ENCODE measurements at places on chromosomes 6 and 20.
A peak's percentile ranks its signal among the peaks of the same experiment; 100 is the strongest.

- no peak for DNase-seq
Measured at GRCh38 chr20:33004141-33004751, at the start of gene SUN5. Gene SUN5 (minus strand): TSS chr20:33004433. CDS start chr20:33004340, 93 bp downstream.

DNA sequence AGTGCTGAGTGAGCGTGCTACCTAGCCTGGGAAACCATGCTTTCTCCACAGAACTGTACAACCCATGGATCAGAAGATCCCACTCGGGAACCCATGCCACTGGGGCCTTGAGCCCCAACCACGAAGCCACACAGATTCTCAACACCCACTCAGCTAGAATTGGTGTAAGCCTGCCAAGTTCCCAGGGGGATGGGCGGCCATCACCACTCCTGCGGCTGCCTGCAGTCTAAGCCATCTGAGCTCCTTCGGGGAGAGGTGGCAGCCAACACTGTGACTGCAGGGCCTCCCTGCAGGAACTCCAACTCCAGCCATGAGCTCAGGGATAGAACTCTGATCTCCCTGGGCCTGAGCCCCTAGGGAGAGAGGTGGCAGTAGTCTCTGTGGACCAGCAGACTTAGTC is 33.6 kb upstream of the SENP6 start:
- DNase-seq: no peak

DNA sequence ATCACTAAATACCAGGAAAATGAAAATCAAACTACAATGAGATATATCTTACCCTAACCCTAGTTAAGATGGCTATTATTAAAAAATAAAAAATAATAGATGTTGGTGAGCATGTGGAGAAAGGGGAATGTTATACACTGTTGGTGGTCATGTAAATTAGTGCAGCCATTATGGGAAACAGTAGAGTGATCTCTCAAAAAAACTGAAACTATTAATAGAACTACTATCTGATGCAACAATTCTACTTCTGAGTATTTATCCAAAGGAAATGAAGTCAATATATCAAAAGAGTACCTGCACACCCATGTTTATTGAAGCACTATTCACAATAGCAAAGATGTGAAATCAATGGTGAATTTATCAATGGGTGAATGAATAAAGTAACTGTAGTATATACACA is 48.6 kb downstream of the HLA-A start:
- no peak for DNase-seq

DNA sequence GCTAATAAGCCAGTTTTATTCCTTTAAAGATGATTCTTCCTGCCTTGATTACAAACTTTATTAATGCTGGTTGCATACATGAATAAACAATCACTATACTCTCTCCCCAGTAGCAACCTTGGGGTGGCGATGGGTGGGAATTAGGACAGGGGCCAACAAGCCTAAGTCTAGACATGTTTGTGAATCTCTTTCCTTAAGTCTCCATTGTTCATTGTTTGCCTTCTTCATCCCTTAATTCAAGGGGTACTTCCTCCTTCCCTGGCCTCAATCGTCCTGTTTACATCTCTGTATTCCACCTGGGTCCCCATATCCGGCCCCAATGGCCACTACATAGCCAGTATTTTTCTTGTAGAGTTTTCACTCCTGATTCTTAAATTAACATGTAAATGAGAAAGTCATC is 66.0 kb downstream of the ARHGAP18 start:
- no peak for DNase-seq

DNA sequence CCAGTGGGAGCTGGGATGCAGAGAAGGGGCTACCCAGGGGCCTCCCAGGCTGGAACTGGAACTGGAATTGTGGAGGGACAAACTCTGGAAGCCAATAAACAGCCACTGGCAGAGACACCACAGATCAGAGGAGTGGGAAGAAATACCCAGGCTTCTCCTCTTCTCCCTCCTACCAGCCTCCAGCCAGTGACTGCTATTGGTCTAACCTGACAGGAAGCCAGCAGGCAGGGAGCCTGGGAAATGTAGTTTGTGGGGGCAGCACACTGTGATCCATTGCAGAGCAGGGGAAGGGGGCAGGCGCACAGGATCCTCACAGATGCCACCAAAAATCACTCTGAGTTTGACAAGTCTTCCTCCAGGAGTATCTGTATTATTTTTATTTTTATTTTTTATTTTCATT is 12.1 kb upstream of the MLN start:
- no peak for DNase-seq

GRCh38 chr20:43832961-43833360 is 81.7 kb upstream of the TOX2 start:
- DNase-seq: no peak

DNA sequence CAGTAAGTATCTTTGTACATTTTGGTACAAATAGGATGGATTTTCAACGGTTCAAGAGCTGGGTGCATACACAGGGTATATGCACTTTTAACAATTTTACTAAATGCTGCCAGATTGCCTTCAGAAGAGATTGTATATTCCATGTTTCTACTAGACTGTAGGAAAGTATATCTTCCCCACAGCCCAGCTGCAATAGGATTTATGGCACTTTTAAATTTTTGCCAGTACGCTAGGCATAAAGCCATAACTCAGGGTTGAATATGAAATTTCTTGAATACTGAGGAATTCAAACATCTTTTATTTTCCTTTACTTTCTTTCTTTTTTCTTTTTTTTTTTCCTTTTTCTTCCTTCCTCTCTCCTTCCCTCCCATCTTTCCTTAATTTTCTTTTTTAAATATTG is 78.7 kb upstream of the SULF2 start:
- DNase-seq: no peak

GRCh38 chr6:170524172-170524502 is 29.0 kb downstream of the PSMB1 start:
- DNase-seq: no peak

DNA sequence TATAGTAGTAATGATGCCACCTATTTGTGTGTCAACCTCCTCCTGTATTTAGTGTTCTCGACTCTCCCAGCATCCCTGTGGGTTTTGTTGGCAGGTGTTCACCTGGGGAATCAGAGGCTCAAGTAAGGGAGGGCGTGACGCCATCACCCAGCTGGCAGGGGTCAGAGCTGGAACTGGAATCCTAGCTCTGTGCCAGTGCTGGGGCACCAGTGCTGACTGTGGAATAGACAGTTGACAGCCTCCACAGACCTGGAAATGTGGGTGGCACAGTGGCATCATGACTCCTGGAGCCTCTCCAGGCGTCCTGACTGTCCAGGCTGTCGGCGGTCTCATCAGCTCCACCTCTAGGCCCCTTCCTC is 102.8 kb downstream of the SYCP2 start:
- no peak for DNase-seq

DNA sequence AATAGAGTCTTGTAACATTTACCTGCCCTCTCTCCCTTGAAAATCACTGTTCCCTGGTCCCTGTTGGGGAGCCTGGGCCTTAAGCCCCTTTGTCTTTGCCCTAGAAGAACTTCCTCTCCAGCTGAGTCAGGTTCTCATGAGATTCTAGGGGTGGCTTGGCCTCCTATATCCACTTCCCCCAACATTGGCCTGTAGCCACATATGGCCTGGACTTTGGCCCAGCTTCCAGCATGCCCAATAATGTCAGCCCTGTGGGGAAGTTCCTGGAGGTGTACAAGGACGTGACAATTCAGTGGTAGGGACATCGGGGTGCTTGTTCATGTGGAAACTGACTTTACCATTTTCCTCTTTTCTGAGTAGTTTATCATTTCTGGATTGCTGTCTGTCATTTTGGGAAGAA is 17.2 kb upstream of the MAS1L start:
- DNase-seq: no peak

DNA sequence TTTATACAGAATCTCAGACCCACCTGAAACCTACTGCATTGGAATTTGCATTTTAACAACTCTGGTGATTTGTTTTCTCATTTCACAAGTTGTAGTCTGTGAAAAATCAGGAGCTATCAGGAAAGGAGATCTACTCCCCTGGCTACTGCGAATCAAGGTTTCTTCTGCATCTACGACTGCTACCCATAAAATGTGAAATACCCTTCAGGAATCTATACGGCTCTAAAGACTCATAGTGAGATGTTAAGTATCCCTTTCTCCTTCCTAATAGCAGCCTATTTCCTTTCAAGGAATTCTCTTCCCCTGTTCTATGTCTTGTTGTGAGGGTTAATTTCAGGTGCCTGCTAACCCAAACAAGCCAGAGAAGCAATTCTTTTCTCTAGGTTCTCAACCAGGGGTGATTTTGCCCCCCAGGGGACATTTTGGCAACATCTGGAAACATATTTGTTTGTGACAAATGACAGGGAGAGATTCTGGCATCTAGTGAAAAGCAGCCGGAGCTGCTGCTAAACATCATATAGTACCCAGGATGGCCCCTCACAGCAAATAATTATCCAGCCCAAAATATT is 26.3 kb downstream of the WFDC3 start:
- no peak for DNase-seq

GRCh38 chr6:158256746-158257424 is 55.4 kb upstream of the TULP4 start:
- no peak for DNase-seq

DNA sequence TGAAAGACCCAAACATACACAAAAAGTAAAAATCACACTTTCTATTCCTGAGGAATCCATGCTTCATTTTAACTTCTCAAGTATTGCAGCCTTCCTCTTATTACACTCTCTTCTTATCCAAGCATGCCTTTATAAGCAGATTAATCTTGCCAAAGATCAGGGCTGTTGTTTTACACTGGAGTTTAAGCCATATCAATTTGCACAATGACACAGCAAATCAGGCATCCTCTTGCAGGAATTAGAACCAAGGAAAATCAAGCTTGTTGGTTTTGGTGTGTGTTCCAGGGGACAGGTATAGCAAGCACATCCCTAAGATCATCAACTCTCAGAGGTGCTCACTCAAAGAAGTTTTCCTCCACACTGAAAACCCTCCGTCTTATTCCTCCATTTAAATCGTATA is 69.5 kb downstream of the CYP39A1 start:
- DNase-seq: no peak

DNA sequence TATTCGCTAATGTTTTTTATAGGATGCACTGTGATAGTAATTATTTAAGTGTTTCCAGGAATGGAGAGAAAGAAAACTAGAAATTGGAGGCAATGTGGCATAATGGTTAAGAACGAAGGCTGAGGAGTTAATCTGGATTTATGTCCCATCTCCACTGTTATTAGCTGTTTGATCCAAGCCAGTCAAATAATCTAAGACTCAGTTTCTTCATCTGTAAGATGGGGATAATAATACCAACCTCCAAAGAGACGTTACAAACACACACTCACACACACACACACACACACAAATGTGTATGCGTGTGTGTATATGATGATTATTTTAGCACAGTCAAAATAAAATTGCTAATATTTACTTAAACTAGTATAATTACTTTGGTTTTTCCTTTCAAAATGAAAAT is 36.9 kb upstream of the TPD52L1 start:
- no peak for DNase-seq

GRCh38 chr6:157708239-157708638 is 114.8 kb upstream of the SNX9 start:
- no peak for DNase-seq

DNA sequence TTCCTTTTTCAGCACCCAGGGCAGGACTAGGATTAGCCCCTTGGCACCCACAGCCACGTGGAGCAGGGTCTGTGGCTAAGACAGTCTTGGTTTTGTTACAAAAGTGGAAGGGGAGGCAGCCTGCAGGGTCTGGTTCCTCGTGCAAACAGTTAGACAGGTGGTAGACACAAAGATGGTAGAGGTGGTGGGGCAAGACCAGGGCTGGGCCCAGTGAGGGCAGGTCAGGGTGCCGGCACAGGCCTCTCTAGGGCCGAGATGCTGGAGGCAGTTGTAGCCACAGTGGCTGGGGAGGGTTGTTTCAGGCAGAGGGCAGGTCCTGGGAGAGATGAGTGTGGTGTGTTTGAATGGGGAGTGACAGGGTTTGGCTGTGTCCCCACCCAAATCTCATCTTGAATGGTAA is 161.6 kb downstream of the SMOC2 start:
- DNase-seq: no peak

- DNase-seq: no peak
Measured at GRCh38 chr6:46651816-46652215, 802 bp downstream of the CYP39A1 start.

- no peak for DNase-seq
Measured at GRCh38 chr6:7184502-7184901, 76.7 kb downstream of the RREB1 start.

DNA sequence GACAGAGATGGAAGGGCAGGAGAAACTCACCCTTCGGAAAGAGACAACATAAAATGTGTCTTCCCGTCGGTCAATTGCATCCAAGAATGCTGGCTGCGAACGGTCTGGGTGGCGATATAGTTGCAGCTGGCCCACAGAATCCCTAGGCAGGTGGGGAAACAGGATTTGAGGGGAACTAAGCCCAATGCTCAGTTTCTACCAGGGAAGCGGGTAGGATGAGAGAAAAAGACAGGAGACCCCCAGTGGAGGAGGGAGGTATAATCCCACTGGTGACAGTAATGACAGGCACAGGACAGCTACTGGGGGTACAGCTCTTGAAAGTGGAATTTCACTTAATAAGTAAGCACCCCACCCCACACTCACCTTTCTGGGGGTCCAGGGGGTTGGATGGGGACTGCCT is 7.5 kb upstream of the TNXB start:
- DNase-seq: peak; percentile 51

DNA sequence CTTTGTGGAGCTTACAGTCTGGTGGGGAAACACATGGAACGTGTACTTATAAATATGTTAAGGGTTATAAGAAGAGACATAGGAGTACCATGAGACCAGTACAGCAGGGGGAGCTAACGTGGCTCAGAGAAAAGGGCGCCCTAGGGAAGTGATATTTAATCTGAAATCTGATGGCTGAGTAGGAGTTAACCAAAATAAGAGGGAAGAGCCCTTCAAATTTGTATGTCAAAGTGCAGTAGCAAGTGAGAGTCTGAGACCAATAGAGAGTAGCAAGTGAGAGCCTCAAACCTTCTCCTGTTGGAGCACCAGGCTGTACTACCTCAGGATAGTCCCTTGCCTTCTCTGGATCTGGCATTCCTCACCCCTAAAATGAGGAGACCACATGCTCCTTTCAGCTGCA is 6.1 kb upstream of the PKIG start:
- DNase-seq: peak; percentile 51

DNA sequence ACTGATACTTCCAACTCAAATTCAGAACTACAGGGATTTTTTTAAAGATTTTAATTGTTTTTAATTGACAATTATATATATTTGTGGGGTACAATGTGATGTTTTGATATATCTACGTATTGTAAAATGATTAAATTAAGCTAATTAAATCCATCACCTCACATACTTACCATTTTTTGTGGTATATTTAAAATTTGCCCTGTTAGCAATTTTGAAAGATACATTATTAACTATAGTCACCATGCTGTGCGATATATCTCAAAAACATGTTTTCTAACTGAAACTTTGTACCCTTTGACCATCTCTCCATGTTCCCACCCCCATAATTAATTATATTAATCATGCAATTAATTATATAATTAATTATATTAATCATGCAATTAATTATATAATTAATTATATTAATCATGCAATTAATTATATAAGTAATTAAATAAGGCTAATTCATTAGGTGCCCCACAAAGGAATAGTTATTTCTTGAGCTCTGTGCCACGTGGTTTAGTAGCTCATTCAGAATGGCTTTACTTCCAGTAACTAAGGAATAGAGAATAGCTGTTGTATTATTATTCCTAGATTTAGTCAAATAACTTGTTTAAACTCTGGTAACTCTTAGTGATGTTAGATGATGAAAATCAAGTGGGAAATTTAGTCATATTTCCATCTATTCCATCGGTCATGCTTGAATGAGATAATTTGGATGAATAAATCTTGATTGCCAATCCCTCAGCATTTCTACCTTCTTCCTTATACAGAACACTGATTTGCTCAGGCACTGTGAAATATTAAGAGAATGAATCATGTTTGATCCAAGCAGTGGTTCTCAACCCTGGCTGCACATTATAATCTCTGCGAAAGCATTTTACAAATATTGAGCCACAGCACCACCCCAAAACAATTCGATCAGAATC is 25.1 kb downstream of the LOC128125822 start:
- no peak for DNase-seq

- DNase-seq: no peak
Measured at GRCh38 chr20:60219984-60220562, 261.9 kb downstream of the CDH26 start.
